CD4-positive, alpha-beta T cell (primary cell): ENCODE measurements at places on chromosomes 7 and 10. TPM values are rescaled to one million over a fixed set of nuclear protein-coding genes. Genes with fewer than 3 reads are reported as not detected.

- no peak overlapping the region for H3K4me3 ChIP-seq
- no peak overlapping the region for H3K27ac ChIP-seq
- no peaks in the 10 kb centered on the region for H3K36me3 ChIP-seq
- no peak for DNase-seq
- H3K4me1 ChIP-seq: no peaks in the 10 kb centered on the region
Observed at GRCh38 chr7:78134256-78134655, 335.7 kb downstream of the PHTF2 start.

- peaks cover 43% of the 10 kb centered on the region for H3K27me3 ChIP-seq
- peaks cover 3% of the 10 kb centered on the region for H3K4me1 ChIP-seq
- H3K27ac ChIP-seq: no peak overlapping the region
- no peak for DNase-seq
Observed at GRCh38 chr10:97182288-97182990, 3.3 kb downstream of the SLIT1 start.

- H3K27me3 ChIP-seq: no peaks in the 10 kb centered on the region
- peaks cover 7% of the 10 kb centered on the region for H3K4me1 ChIP-seq
- H3K27ac ChIP-seq: no peak overlapping the region
- H3K4me3 ChIP-seq: no peak overlapping the region
- no peaks in the 10 kb centered on the region for H3K36me3 ChIP-seq
Observed at GRCh38 chr10:88960802-88961201, 8.2 kb upstream of the ACTA2 start.

CALML3 gene
- not detected for total RNA-seq

DNA sequence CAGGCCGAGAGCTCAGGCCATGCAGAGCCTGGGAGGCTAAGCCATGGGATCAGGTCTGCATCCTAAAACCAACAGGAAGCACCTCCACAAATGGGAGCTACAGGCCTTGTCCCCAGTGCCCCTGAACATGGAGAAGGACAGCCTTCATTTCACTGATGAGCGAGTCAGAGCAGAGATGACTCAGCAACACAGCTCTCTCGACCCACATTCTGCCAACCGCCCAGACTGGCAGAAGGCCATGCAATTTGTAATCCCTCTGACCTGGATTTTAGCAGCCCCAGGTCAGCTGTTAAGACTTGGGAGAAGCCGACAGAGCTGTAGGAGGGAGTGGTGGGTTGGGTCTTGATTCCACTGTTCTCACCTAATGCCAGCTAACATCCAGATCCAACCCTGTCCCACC, 25.5 kb downstream of the VOPP1 start:
- no peaks in the 10 kb centered on the region for H3K27me3 ChIP-seq
- H3K4me1 ChIP-seq: peaks cover 63% of the 10 kb centered on the region
- no peak overlapping the region for H3K27ac ChIP-seq

- H3K27me3 ChIP-seq: no peaks in the 10 kb centered on the region
- no peaks in the 10 kb centered on the region for H3K4me1 ChIP-seq
- no peak overlapping the region for H3K4me3 ChIP-seq
- DNase-seq: no peak
Observed at GRCh38 chr10:70909326-70909935, 21.1 kb upstream of the PCBD1 start.

- H3K27ac ChIP-seq: no peak overlapping the region
- no peaks in the 10 kb centered on the region for H3K4me1 ChIP-seq
- no peaks in the 10 kb centered on the region for H3K27me3 ChIP-seq
Observed at GRCh38 chr7:144713850-144714249, 122.0 kb downstream of the TPK1 start.

GRCh38 chr7:29412912-29413311, 150.7 kb upstream of the PRR15 start:
- H3K36me3 ChIP-seq: no peaks in the 10 kb centered on the region
- no peak overlapping the region for H3K27ac ChIP-seq
- H3K4me3 ChIP-seq: no peak overlapping the region
- DNase-seq: no peak
- no peaks in the 10 kb centered on the region for H3K27me3 ChIP-seq
- H3K4me1 ChIP-seq: no peaks in the 10 kb centered on the region

- H3K27me3 ChIP-seq: no peaks in the 10 kb centered on the region
- no peak for DNase-seq
- H3K36me3 ChIP-seq: no peaks in the 10 kb centered on the region
- H3K27ac ChIP-seq: no peak overlapping the region
- H3K4me3 ChIP-seq: no peak overlapping the region
- H3K4me1 ChIP-seq: no peaks in the 10 kb centered on the region
Observed at GRCh38 chr10:132515811-132516726, 21.5 kb upstream of the INPP5A start.

- H3K27me3 ChIP-seq: peaks cover 9% of the 10 kb centered on the region
- DNase-seq: no peak
- H3K27ac ChIP-seq: no peak overlapping the region
- H3K4me1 ChIP-seq: no peaks in the 10 kb centered on the region
Observed at GRCh38 chr10:131474416-131474815, 162.9 kb upstream of the TCERG1L start.

OLAH gene
- 0.22 TPM for total RNA-seq

NKX1-2 gene
- total RNA-seq: not detected

DNA sequence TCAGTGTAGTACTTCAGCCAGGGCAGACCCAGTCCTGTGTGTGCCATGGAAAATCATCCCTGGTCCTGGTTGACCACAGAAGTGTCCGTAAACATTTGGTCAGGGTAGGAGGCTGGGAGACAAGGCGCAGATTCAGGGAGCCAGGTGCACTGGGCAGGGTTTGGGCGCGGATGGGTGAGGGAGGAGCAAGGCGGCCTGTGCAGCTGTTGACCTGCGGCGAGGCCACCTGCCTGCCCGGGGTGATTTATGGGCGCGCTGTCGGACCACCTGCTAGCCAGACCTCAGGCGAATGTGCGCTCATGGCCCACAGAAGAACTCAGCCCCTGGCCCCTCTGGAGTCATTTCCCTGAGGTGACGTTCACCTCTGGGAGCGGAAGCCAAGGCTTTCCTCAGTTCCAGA, 6.6 kb downstream of the SFRP5 start:
- no peak overlapping the region for H3K4me3 ChIP-seq
- H3K36me3 ChIP-seq: peaks cover 12% of the 10 kb centered on the region
- no peak overlapping the region for H3K27ac ChIP-seq
- no peak for DNase-seq

DNA sequence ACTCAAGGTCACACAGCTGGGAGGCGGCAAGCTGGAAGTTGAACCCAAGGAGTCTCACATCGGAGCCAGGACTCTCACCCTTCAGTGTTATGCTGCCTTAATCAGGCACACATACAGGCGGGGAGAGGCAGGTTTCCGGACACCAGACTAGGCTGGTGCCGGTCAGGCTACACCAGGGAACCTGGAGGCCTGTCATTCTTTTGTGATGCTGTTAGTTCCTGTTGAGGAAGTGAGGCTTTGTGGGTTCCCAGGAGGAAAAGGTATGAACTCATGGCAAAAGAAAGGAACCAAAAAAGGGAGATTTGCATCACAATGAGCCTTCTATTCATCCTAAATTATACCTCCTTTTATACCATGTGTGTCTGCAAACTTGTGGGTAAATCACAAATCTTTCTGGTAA, 103.8 kb downstream of the TCF7L2 start:
- H3K36me3 ChIP-seq: no peaks in the 10 kb centered on the region
- H3K4me3 ChIP-seq: no peak overlapping the region
- no peak for DNase-seq
- H3K27me3 ChIP-seq: no peaks in the 10 kb centered on the region
- H3K4me1 ChIP-seq: peaks cover 15% of the 10 kb centered on the region
- no peak overlapping the region for H3K27ac ChIP-seq

GRCh38 chr7:154415709-154416399, 363.7 kb downstream of the DPP6 start:
- no peak for DNase-seq
- H3K4me3 ChIP-seq: no peak overlapping the region
- no peak overlapping the region for H3K27ac ChIP-seq
- no peaks in the 10 kb centered on the region for H3K27me3 ChIP-seq
- no peaks in the 10 kb centered on the region for H3K4me1 ChIP-seq
- H3K36me3 ChIP-seq: no peaks in the 10 kb centered on the region

PPP1R9A gene
- not detected for total RNA-seq

DNA sequence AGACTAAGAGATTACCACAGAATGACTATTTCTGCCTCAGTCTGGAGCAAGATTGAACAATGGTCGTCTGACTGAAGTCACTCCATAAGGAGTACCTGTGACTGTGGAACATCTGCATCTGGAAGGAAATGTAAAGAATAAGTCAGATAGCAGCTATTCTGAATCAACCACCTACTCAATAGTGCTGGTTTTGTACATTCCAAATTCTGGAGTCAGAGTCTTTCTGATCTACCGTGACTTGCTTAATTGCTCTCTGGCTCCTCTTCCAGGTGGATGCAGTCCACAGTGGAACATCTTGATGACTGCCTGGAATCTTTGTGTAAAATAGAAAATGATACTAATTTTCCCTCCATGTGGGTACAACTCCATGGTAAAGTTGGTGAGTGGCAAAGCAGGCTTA, 156.3 kb upstream of the SEMA3C start:
- H3K4me3 ChIP-seq: no peak overlapping the region
- H3K27me3 ChIP-seq: no peaks in the 10 kb centered on the region
- no peaks in the 10 kb centered on the region for H3K4me1 ChIP-seq
- no peak for DNase-seq
- no peak overlapping the region for H3K27ac ChIP-seq

GRCh38 chr10:95987685-95988426, 55.5 kb upstream of the CCNJ start:
- no peak overlapping the region for H3K27ac ChIP-seq
- no peaks in the 10 kb centered on the region for H3K4me1 ChIP-seq
- H3K36me3 ChIP-seq: no peaks in the 10 kb centered on the region
- H3K27me3 ChIP-seq: no peaks in the 10 kb centered on the region
- no peak overlapping the region for H3K4me3 ChIP-seq
